Activated CD8-positive, alpha-beta memory T cell treated with anti-CD3 and anti-CD28 coated beads for 1 hour (primary cell): ENCODE measurements at places on chromosomes 7 and 10.

- no peak for DNase-seq
Measured at GRCh38 chr10:8616166-8616565, 561.7 kb downstream of the GATA3 start.

DNA sequence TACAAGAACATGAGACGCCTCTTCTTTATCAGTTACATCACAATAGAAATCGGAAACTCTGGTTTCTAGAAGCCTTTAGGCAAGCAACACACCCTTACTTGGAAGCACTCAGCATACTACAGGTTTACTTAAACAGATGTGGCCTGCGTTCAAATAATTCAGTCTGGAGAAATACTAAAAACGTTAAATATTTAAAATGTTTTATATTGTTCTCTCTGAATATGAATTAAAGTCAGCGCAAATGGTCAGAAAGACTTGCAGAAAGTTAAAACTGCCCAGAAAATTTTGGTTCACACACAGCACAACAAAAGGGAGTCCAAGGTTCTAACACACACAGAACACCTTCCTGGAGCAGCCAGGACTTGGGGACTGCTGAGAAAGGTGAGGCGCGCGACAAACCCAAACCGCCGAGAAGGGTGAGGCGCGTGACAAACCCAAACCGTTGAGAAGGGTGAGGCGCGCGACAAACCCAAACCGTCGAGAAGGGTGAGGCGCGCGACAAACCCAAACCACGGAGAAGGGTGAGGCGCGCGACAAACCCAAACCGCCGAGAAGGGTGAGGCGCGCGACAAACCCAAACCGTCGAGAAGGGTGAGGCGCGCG, 25.8 kb downstream of the ESYT2 start:
- DNase-seq, result no peak

DNA sequence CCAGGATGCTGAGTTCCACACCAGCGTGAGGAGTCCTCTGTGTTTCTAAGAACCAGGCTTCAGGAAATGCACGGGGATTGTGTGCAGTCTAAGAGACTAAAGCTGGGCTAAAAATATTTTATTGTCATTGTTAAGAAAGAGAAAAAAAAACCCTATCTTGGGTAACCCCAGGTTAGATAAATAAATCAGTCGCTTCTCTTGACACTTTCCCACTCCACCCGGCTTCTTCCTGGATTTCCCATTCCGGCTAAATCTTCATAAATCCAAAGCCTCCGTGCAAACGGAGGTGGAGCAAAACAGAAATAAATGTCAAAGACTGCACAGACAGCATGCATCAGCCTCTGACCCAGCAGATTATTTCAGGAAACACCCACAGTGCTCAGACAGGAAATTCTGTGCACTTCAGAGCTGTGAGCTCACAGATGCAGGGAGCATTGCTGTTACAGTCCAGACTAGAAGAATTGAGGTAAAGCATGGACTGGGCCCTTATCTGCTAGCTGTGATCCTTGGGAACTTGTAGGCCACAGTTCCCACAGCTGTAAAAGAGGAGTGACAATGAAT, 44.8 kb upstream of the GRID1 start:
- no peak for DNase-seq

- DNase-seq, result no peak
Measured at GRCh38 chr7:87173471-87173870, 21.2 kb downstream of the DMTF1 start.

DNA sequence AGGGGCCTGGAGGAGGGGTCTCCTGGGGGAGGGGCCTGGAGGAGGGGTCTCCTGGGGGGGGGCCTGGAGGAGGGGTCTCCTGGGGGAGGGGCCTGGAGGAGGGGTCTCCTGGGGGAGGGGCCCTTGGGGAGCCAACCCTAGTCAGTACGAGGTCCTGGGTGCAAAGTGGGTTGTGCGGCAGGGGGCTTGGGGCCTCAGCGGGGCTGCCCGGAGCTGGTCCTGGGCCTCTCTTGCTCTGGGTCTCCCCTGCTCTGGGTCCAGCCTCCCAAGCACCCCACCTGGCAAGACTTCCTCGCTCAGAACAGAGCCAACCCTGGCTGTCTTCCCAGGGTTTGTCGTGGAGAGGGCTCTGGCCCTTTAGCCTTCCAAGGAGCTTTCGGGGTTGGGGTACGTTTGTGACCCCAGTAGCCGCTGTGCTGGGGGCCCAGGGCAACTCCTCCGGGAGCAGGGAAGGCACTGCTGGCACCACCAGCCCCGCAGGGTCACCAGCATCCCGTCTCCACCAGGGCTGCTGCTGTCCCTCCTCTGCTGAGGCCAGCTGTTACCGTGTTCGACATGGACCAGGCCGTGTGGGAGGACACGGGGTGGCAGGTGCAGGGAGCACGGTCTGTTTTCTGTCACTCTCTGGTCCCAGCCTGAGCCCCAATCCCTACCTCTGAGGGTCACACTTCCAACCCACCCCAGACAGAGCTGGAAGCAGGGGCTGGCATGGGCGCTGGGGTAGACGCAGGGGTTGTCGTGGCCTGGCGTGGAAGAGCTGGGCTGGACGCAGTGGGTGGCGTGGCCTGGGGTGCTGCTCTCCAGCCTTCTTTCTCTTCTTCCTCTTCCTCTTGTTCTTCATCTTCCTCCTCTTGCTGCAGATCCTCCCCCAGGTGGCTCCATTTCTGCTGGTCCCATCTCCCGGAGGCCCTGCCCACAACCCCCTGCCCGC, 22.8 kb downstream of the PWWP2B start:
- DNase-seq, result no peak

GRCh38 chr10:48602401-48603135, 2.3 kb downstream of the ARHGAP22 start:
- no peak for DNase-seq

- no peak for DNase-seq
Measured at GRCh38 chr10:44975431-44976331, 2.9 kb downstream of the DEPP1 start.

DNA sequence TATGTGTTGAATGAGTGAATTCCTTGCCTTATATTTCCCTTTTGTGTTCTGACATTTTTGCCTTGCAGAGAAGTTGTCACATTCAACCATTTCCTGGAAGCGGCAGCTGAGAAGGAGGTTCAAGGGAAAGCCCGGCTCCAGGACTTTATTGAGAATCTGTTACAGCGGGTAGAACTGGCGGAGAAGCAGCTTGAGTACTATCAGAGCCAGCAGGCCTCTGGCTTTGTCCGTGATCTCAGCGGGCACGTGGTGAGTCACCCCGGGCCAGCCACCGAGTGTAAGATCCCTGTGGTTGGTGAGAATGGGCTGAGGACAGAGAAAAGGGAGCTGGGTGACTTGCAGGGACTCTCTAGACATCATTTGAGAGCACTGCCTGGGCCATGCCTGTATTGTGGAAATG, 14.2 kb downstream of the ZNF365 start:
- DNase-seq, result no peak

GRCh38 chr7:77245015-77245755, 45.6 kb upstream of the FGL2 start:
- DNase-seq, result no peak

DNA sequence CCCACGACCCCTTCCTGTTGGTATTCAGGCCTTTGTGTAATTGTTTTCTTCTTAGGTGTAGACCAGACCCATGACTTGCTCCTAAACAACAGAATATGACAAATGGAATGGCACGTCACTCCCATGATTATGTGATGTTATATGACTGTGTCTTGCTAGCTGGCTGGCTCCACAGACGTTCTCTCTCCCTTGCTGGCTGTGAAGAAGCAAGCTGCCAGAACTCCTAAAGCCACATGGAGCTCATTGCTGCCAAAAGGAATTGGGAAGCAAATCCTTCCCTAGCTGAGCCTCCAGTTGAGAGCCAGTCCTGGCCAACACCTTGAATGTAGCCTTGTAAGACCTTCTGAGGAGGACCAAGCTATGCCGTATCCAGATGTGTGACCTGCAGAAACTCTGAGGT, 74.2 kb downstream of the RAB18 start:
- DNase-seq, result no peak

GRCh38 chr7:2818121-2818520, 26.0 kb downstream of the GNA12 start:
- no peak for DNase-seq

DNA sequence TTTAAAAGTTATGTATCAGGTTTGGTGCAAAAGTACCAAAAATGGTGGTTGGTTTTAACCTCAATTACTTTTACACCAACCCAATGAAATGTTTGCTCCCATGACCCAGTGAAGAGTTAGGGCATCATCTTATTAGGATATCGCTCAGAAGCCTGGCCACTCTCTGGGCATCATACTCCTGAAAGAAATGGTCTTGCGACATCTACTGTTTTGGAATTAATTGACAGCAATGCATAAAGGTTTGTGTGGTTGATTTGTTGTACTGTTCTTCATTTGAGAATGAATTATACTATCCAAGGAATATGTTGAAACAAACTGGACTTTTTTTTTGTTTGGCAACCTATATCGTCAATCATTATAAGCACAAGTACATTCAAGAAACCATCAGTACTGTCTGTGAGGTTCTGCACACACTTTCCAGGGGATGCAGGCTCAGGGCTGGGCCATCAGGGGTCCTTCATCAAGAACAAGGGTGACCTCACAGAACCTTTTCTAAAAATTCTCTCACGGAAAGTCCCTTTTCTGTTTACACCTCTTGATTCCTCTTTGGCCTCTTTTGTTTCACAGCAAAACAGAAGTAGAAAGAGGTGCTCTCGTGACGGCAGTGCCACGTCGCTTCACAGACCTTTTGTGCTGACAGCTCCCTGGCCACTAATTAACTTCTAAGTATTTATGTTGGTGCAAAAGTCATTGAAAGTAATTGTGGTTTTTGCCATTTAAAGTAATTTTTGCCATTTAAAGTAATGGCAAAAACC, 117.2 kb upstream of the KLF6 start:
- no peak for DNase-seq

DNA sequence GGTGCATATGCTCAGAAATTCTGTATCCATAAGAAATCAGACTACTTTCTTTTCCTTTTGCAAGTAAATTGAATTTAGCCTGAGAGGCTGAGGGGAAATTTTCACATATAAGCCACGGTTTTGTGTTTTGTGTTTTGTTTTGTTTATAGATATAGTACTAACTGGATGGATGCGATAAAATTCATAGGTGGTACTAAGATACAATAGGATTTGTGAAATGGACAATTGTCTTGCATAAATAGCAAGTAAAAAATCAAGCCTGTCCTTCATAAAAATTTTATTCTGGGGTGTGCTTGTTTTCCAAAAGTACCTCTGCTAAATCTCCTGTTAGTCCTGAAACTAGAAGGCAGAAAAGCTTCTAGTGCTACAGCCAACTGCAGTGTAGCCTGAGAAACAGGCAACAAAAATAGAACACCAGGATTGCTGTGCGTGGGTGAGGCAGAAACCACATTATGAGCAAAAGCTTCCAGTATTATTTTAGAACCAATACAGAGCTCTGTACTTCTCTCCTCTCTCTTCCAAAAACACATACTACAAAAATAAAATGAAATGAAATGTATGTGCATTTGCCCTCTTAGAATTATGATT, 634 bp upstream of the HDAC9 start:
- no peak for DNase-seq

DNA sequence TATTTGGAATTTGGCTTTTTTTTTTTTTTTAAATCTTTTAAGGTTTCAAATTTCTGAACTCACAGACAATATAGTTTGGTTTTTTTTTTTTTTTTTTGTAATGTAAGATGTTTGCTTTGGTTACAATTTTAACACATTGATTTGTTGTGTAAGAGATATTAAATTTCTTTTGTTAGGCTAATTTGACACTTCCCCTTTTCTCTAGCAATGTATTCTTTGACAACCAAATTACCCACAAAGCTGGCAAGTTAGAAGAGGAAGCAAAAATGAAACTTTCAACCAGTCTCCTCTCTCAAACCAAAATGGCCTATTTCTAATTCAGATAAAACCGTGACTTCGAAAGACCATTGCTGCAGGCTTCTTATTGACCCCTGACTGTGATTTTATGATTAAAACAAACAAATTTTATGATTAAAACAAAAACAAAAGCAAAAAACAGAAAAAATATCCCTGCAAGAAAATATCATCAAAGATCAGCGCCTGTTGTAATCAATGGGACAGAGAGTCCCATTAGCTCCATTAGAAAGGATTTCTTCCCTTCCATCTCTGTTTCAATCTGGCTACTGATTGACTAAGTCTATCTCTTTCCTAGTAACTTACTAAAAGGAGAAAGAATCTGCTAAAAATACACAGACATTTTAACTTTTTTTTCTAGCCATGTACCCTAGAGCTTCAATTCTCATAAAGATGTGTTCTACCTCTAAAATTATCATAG, 489.2 kb downstream of the MDFIC start:
- no peak for DNase-seq
